Aorta (tissue), 5 donors: ENCODE measurements at places on chromosomes 3 and 15.
A peak's percentile ranks its signal among the peaks of the same experiment; 100 is the strongest.

GRCh38 chr15:63440756-63441155 lies 59.1 kb upstream of the CA12 start:
- no peak for DNase-seq

- DNase-seq = no peak
These were observed 149.4 kb upstream of the KCNMB2 start for GRCh38 chr3:178386880-178387279.

DNA sequence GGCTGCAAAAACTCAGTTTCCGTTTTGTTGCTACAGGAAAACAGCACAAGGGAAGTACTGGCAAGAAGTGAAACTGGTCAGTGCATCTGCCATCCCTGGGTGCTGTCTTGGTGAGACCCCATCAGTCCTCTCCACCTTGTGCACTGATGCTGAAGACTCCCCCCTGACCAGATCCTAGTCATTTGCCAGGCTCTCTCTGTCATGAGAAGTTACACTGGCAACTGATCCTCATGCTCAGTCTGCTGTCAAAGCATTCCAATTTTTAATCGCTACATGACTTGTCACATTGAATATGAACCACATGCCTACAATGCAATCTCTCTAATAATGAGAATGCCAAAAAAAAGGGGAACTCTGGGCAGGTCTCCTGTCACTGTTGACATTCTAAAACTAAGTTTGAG lies 296.5 kb downstream of the ZIC1 start:
- no peak for DNase-seq

DNA sequence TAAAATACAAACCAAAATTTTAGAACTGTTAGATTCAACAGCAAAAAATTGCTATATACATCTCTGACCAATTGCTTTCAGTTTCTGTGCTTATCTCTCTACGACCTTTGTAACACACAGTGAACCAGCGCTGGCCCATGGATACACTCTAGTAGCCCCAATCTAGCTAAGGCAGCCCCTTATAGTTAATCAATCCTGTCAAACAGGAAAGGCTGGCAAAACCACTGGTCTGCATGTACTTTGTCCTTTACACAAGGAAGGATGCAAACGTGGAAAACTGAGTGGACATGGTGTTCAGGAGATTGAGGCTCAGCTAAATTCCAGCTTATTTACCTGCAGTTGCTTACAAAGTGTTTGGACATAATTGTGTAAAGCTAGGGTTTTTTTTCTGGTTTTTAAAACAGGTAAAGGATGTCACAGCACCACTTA lies 25.9 kb downstream of the ADGRG7 start:
- DNase-seq = no peak

- DNase-seq = no peak
These were observed 5.7 kb upstream of the A4GNT start for GRCh38 chr3:138137861-138138260.

- DNase-seq = no peak
These were observed 91.2 kb upstream of the ABI3BP start for GRCh38 chr3:101084404-101084803.

DNA sequence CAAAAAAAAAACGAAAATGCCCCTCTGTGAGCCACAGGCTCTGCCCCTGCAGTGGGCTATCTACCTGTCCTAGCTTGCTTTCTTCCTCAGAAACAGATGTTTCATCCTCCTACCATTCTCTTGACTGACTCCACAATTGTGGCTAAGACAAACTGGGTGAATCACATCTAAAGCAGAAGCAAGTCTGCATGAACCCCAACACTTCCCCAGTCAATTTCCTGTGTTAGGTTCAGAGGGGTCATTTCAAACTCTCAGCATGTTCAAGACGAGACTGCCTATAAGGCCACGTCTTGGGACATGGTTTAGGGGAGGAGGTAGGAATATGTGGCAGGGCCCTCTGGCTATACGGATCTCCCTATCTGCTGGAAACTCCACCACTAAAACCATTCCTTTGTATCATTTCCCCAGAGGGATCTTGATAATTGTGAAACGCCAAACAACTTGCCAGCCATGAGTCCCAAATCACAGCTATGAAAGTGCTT lies 28.6 kb upstream of the ANKDD1A start:
- peak; percentile 30 for DNase-seq

GRCh38 chr3:69532547-69533224 lies 146.8 kb upstream of the FRMD4B start:
- DNase-seq = no peak

GRCh38 chr3:126990024-126990700 lies 7.2 kb downstream of the PLXNA1 start:
- DNase-seq = no peak

- no peak for DNase-seq
These were observed 143.0 kb downstream of the LPP start for GRCh38 chr3:188296761-188297612.

DNA sequence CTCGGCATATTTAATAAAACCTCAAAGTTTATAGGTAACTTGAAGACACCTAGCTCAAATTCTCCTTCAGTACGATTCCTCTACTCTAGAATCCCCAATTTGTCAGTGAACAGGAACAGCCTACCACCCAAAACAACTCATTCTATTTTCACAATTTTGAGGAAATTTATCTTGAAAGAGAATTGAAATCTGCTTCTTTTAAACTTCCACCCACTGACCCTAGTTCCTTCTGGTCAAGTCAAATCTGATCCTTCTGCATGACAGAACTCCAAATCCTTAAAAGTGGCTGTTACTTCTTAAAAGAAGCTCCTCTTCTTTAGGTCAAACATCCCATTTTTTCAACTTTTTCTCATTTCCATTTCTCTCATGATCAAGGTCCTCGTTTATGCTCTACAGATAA lies 4.4 kb downstream of the GABPB1 start:
- no peak for DNase-seq

- no peak for DNase-seq
These were observed 281.8 kb upstream of the ARRDC4 start for GRCh38 chr15:97678656-97679055.

DNA sequence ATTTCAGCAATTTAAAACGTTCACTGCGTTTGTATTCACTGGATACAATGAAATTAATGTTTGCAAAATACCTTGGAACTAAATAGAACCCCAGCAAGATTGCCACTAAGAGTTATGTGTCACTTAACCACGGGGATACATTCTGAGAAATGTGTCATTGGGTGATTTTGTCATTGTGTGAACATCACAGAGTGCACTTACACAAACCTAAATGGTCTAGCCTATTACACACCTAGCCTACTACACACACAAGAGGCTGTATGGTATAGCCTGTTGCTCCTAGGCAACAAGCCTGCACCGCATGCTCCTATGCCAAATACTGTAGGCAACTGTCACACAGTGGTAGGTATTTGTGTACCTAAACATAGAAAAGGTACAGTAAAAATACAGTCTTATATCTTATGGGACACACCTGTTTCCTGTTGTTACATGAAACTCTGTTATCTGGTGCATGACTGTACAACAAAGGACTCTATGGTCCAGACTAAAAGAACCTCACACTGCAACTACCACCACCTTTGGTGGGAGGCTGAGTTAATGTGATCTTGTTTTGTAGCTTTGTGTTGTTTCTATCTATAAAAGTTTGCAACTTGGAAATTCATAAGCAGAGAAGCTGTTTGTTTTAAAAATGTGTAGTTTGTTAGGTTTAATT lies 92.2 kb upstream of the NTRK3 start:
- DNase-seq = no peak

DNA sequence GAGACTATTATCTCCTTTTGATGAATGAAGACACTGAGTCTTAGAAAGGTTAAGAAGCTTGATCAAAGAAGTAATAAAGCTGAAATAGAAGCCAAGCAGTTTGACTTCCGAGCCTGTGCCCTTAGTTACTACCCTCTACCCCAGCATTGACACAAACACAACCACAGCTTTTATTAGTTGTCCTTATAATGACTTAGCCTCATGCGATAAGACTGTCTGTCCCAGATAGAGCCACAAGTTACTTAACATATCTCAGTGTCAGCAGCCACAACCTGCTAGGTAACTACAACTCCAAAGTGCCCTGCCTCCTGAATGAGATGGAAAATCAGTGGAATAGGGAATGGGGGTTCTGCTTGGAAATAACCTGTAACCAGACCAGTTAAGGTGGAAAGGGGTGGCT lies 781.6 kb upstream of the CFAP20DC start:
- no peak for DNase-seq

DNA sequence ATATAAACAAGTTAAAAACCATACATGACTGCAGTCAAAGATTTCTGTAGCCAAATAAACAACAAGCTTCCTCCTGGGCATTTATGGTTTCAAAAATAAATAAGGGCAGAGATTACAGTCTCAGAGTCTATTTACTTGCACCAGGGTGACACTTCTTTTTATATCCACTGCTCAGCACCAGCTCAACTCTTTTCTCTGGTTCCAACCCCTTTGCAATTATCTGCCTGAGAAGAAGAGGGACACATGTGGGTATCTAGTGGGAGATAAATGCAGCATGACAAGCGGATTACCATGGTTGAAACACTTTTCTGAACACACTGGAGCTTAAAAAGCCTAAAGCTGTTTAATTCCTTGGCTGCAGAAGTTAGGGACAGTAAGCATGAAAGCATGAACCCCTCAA lies 311.5 kb downstream of the CNTN3 start:
- no peak for DNase-seq

GRCh38 chr3:23776352-23776891 lies 29.3 kb upstream of the UBE2E1 start:
- DNase-seq = no peak

DNA sequence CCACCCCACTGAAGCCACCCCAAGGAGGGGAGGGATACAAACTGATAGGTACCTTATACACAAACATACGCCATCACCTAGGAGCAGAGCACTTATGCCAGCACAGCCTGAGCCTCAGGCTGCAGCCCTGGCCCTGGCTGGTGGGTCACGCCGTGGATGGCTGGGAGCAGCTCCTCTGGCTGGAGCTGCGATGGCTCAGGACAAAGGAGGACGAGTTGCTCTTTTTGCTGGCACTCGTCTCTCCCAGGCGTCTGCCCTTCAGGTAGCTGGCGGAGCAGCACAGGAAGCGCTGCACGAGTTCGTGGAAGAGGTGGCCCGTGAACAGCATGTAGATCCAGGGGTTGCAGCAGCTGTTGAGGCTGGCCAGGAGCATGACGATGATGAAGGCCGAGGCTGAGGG lies 16.6 kb downstream of the OXTR start:
- DNase-seq = no peak

DNA sequence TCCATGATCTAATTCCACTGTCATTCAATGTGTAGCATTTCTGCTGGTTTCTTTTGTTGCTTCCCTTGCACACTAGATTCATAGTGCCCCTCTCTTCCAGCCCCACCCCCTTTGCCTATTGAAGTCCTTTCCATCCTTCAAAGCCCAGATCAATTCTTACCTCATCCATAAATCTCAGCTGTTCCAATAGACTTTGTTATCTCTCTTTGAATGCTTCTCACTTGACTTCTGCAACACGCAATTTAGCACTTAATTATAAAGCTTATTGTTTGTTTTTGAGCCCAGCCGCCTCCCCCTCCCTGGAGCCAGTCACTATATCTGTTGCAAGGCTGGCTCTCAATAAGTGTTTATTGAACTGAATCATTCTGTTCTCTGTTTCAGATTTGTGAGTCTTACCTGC lies 174.6 kb upstream of the TBL1XR1 start:
- DNase-seq = no peak

- no peak for DNase-seq
These were observed 4.6 kb upstream of the CX3CR1 start for GRCh38 chr3:39284457-39284881.

- no peak for DNase-seq
These were observed 19.7 kb upstream of the CLN6 start for GRCh38 chr15:68249058-68249713.

DNA sequence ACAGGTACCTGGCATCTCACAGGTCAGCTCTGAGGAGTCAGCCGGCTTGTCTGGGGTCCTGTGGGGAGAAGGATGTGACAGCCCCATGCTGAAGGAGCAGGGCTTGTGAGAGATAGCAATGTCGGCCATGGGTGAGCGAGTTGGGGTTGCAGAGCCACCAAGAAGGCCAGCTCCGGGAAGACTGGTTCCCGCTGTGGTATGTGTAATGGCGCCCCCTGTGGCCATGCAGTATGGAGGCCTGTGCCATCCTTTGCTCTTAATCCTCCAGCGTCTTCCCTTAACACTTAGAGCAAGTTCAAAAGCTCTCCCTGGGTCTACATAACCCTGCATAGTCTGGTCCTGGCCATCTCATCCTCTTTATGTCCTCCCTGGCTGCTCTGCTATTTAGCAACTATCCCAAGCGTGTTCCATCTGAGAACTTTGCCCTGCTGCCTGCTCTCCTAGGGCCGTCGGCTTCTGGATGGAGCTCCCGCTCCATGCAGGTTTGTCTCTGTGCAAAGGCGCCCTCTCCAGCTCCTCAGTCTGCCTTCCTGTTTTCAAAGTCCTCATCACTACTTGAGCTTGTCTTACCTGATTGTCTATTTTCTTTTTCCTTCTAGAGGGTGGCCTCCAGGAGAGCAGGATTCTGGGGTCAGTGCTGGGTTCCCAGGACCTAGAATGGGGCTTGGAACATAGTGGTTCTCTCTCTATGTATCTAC lies 40.8 kb upstream of the IQCF6 start:
- DNase-seq = no peak

DNA sequence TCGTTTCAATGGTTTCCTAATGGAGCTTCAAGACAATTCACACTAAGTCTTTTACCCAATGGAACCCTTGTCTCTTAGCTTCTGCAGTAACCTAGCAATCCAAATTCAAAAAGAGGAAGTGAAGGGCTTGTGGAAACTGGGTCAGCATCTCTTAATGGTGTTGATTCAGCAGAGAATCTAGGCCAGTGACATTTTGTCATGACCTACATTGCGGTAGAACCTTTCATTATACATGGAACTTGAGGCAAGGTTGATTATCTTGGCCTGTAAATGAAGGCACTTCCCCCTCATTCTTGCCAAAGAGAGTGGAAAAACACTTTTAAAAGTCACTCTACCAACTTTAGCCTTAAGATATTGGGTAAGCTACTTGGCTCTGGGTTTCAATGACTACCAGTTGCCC lies 42.8 kb downstream of the C2CD4B start:
- DNase-seq = no peak

- DNase-seq = no peak
These were observed 38.5 kb upstream of the FAN1 start for GRCh38 chr15:30865257-30865656.

- DNase-seq = no peak
These were observed 378.2 kb upstream of the ALCAM start for GRCh38 chr3:104988496-104988895.

- no peak for DNase-seq
These were observed 5.1 kb downstream of the DPH6 start for GRCh38 chr15:35540885-35541284.

GRCh38 chr15:90595763-90596155 lies 66.0 kb downstream of the CRTC3 start:
- no peak for DNase-seq

DNA sequence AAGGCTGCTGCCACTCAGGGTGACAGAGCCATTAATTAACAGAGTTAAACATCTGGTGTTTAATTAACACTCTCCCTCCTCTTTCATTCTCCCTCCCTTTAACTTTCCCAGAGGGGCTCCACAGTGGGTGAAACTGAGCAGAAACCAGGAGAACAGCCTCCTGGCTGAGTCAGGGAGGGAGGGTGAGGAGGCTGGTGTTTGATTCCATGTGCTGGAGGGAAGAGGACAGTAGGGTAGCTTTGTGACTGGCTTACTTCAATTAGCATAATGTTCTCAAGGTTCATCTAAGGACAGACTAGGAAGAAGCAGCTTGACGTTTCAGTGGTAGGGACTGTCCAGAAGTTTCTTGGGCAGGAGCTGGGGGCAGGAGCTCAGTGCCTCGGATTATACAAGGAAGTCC lies 62.8 kb downstream of the SEMA5B start:
- DNase-seq = no peak

- DNase-seq = no peak
These were observed 92.8 kb upstream of the NMNAT3 start for GRCh38 chr3:139770577-139770976.

GRCh38 chr3:156964577-156964976 lies 138.4 kb downstream of the LEKR1 start:
- DNase-seq = no peak
